Urinary bladder (tissue), 4 donors: ENCODE measurements at places on chromosomes 3 and 15.

DNA sequence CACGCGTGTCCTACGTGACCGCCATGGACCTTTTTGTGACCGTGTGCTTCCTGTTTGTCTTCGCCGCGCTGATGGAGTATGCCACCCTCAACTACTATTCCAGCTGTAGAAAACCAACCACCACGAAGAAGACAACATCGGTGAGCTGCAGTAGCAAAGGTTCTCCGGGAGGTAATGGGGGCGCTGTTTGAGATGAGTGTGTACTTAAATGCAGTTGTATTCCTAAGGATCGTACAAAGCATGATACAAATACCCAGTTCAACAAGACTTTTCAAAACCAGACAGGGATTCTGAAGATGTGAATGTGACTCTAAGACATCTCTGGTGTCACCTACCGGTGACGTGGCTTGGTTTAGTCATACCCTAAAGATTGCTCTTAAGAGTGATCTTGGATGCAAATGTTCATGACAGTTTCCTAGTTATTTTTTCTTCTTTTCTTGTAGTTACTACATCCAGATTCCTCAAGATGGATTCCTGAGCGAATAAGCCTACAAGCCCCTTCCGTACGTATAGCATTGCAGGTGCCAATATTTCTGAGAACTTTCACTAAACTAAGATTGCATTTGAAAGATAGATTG, 556.6 kb downstream of the GABRG3 start:
- no peak for DNase-seq

GRCh38 chr15:92971713-92972112, 71.6 kb downstream of the CHD2 start:
- DNase-seq: no peak

DNA sequence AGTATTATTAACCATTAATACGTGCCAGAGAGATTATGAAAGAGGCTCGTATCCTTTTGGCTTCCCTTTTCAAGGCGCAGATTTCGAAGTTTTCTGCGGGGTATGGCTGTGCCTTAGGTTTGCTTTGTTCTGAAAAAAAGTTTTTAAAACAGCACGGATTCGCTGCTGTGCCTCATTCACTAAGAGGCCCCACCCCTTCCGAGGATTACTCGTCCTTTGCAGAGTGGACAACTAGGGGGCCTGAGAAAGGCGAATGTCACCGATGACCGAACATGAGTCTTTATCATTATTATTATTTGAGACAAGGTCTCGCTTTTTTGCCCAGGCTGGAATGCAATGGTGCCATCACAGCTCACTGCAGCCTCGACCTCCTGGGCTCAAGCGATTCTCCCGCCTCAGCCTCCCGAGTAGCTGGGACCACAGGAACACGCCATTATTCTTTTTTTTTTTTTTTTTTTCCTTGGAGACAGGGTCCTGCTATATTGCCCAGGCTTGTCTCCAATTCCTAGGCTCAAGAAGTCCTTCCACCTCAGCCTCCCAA, 684 bp upstream of the RPS27L start:
- DNase-seq: peak; percentile 69

DNA sequence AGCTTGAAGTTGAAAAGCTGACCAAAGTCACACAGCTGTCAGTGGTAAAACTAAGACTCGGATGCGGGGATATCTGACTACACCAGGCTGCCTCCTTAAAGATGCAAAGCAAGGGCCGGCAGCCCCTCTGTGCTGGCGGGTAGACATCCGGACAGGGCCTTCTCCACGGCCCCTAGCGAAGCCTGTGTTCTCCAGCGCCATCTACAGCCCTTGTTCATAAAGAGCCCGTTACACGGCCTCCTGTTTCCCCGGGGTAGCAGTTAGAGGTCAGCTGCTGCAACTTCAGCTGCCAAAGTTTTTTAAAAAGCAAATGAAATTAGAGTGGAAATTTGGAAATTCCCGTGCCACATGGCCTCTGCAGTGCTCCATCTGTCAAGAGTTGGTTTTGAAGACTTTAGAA, 383.0 kb downstream of the TBL1XR1 start:
- DNase-seq: no peak

DNA sequence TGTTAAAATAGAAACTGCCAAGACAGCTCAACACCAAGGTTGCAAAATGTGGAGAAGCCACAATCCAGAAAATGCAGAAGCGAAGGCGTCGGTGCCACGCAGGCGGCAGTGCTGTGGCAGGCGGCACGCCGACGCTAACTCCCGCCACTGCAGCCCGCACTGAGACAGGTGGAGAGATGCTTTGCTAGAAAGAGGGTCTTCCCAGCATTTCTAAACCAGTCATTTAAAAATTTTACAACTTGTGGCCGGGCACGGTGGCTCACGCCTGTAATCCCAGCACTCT, 23.2 kb downstream of the CYFIP1 start:
- no peak for DNase-seq

GRCh38 chr3:38658841-38659240, 9.4 kb upstream of the SCN5A start:
- no peak for DNase-seq
